ENCODE measurements at places on chromosomes 7 and 10. TPM values are rescaled to one million over a fixed set of nuclear protein-coding genes. Genes with fewer than 3 reads are reported as not detected.

DNA sequence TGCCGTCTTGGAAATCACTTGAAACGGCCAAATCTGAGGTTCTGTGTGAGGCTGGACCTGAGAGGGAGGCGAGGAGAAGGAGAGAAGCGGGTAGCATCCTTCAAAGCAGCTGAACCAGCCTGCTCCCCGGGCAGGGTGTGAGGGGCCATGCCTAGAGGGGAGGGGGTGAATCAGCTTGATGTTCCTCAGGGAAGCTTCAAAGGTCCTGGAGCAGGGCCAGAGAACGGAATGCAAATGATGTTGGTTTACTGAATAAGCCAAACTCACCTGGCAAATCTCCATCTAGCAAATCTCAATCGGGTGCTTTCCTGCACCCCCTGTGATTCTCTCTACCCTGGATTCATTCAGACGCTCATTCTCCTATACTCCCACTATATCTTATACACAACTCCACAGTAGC is 226.9 kb downstream of the WDR11 start:
- no peak for DNase-seq

- DNase-seq: no peak
These were observed 687.8 kb downstream of the IPMK start for GRCh38 chr10:57579926-57580325.

- no peak for DNase-seq
These were observed 75.9 kb upstream of the ZNF746 start for GRCh38 chr7:149573519-149573918.

GRCh38 chr10:24724381-24725228 is 918 bp upstream of the ARHGAP21 start:
- DNase-seq: peak; percentile 95

GRCh38 chr7:37943905-37944736 is 23.7 kb downstream of the EPDR1 start:
- no peak for DNase-seq

- no peak for DNase-seq
These were observed 108.2 kb downstream of the OSBPL3 start for GRCh38 chr7:24871770-24872169.

- DNase-seq: peak; percentile 88
These were observed 93.9 kb downstream of the ATXN7L1 start for GRCh38 chr7:105782391-105783042.

GRCh38 chr7:41955451-41955850 is 252.6 kb upstream of the INHBA start:
- DNase-seq: no peak

- DNase-seq: no peak
These were observed at the start of gene HMX2 for GRCh38 chr10:123147635-123148413. TSS of gene HMX2 (plus strand) at chr10:123148136. CDS start at chr10:123148379, 243 bp downstream.

Gene MEOX2
- total RNA-seq: not detected

Gene CUL2
- 60.4 TPM for total RNA-seq

Gene CADPS2
- total RNA-seq: not detected

DNA sequence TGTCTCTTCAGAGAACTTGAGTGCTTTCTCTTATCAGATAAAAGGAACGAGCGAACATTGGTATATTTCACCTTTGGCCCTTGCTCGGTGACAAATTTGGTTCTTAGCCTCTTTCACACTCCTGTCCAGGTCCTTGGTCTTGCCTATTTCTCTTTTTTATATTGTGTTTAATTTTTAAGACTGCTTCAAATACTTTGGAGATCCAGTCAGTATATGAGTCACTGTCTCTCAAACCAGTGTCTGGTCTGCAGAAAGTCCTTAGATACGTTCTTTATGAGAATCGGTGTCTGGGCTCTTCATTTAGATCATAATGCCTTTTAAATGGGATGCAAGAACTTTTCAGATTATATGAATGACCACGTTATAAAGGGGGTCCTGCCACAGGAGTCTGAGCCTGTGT is 55.0 kb downstream of the PIK3AP1 start:
- peak; percentile 64 for DNase-seq

DNA sequence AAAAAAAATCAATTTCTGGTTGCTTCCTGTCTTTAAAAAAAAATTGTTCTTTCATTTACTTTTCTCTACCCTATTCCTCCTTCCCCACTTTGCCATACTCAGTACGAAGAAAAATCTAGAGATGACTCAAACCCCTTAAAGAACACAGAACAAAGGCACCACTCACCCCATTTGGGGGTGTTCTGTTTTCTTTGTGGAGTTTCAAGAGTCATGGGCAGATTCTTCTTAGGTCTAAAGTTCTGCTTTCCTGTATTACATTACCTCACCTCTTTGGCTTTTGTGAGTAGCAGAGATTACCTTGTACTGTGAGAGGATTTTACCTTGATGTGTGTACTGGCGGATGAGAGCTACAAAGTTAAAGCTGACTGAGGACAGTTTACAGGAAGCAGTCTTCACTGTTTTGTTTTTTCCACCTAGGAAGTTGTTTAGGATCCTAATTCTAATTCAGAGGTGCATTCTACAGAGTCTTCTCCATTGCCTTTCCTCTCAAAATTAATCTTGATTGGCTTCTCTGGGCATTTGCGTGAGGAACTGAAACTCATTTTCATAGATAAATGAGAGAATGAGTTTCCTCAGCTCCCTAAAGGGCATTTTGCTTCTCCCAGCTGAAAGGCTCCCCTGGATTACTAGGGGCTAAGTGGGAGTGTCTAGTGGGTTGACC is 20.7 kb downstream of the AVL9 start:
- DNase-seq: no peak

Gene BEND7
- total RNA-seq: 1.7 TPM

DNA sequence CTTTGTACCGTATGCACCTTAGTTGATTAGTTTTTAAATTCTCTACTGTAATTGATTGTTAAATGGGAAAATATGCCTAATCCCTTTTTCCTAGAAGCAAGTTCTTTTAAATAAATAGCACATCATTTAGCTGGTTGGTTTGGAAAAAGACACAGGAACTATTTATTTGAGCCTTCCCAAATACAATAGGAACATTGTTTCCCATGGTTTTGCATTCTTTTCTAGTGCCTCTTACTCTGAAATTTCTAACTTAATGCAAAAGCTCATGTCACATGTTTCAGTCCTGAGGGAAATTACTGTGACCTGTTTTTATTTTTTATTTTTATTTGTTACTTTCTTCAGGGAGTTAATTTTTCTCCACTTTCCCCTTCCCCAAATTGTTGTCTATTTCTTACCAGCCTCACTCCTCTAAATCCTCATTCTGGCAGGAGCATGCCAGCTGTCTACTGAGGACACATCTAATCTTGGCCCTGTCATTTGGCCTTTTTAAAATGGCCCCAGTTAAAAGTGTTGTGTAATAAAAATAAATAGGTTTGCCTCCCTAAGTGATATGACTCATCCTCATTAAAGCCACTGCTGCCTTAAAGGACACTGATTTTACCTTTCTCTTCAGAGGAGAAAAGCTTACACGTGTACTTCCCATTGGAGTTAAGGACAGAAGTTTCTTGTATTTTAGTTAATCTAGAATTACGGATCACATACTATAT is 94.5 kb downstream of the PPP1R3A start:
- no peak for DNase-seq

GRCh38 chr7:122520971-122521555 is 177.9 kb downstream of the RNF133 start:
- DNase-seq: no peak

Gene SEMA3E
- not detected for total RNA-seq

Gene KIF11
- 33.4 TPM for total RNA-seq

DNA sequence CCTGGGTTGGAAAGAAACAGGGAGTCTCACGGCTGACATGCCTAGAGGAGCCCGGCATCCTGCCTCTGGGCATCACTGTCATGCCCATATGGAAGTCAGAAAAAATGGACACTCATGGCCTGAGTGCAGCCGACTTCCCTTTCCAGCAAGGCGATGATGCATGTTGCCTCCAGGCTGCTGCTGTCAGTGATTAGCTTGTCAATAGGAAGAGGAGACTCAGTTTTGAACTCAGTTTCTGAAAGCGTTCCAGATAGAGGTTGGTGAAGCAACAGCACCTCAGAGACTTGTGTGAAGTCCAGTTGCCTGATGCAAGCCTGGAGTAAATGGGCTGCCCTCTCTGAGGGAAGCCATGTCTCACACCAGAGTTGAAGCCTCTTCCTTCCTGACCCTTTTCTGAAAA is 148.4 kb downstream of the TPST1 start:
- DNase-seq: peak; percentile 75

DNA sequence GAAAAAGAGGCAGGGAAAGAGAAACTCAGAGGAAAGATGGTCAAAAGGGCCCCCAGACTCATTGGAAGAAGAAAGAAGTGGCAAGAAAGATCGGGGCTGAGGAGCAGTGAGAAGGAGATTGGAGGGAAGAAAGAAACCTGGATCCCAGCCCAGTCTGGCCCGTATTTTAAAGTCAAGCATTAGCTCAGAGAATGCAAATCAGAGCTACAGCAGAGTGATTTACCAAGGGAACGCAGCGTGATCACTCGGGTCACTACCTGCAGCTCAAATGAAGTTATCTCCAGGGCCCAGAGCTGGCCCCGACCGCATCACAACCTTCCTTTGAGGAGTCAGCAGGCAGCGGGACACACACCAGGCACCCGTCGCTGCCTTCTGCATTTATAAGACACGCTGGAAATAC is 72.8 kb downstream of the CARD11 start:
- no peak for DNase-seq

- no peak for DNase-seq
These were observed at the start of gene UFSP1 for GRCh38 chr7:100888988-100889750. TSS of gene UFSP1 (minus strand) at chr7:100889715. CDS start at chr7:100889271, 444 bp downstream.

DNA sequence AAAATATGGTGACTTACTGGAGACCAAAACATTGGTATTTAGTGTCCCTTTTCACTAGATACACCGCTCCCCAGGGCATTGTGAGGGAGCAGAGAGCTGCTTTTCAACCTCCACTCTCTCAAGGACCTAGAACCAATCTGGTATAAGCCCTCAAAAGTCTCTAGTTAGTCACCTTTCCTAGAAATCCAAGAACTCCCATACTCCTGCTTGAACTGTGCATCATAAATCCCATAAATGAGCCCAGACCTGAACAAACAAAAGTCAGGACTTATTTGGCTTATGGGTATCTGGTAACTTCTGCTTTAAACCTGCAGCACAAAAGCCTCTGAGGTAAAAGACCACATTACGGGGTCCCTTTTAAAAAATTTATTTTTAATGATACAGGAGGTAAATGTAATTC is 603.1 kb upstream of the LRRTM3 start:
- no peak for DNase-seq

DNA sequence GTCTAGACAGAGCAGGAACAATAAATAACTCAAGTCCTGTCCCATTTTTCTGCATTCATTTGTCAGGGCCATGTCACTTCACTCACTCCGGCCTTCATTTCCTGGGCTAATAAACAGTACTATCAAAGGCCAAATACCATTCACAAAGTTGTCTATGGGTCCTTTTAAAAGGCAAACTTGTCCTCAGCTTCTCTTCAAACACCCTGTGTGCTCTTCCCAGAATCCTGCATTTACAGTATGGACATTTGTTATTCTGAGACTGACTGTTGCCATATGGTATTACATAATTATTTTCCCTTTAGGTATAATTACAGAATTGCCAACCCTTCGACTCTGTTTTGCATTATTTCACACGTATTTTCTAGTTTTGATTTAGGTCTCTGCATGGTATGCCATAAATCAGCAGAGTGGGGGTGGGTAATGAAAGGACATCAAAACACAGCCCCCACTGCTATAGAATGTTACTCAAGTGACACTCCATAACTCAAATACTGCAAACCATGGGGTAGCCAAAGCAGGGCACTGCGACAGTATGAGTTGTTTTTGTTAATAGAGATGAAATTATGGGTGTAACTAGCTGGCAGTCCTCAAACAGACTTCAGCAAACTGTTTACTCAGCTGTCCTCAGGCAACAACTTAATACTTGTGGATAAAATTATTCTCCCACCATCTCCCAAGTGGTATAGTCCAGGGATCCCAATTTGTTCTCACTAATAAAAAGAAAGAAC is 183.7 kb downstream of the TRIL start:
- no peak for DNase-seq

GRCh38 chr7:25895792-25896171 is 256.2 kb upstream of the NFE2L3 start:
- no peak for DNase-seq

Gene VPS50
- 20.2 TPM for total RNA-seq

GRCh38 chr7:39623732-39624441 is 515 bp downstream of the RALA start:
- no peak for DNase-seq

Data from HFFc6 (cell line).